ENCODE measurements at places on chromosomes 13 and 19. TPM values are rescaled to one million over a fixed set of nuclear protein-coding genes. Genes with fewer than 3 reads are reported as not detected.

DNA sequence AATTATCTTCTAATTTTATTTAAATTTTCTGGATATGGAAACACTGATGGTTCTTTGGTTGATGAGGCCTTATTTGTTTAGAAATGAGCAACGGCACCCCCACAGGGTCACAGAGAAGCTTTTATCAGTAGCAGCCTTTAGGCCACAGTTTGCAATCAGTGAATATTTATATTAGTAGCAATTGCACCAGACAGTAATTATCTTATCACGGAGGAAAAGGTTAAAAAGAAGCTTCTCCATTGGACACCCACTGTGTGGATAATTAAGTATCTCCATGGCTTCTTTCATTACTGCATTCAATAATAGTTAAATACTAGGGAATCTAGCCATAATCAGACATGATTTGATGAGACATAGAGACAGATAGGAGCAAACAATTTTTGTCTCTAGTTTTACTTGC is 2099.2 kb upstream of the PCDH20 start:
- DNase-seq = no peak

GRCh38 chr13:73702419-73703071 is 431.7 kb downstream of the KLF12 start:
- no peak for DNase-seq

GRCh38 chr19:3573162-3573857 is 566 bp downstream of the HMG20B start:
- no peak for DNase-seq

- DNase-seq = no peak
Observed at GRCh38 chr19:51375504-51376221, 3.2 kb upstream of the NKG7 start.

- no peak for DNase-seq
Observed at GRCh38 chr13:20547479-20547908, 19.5 kb upstream of the IFT88 start.

GRCh38 chr13:88908961-88909441 is 1237.8 kb downstream of the SLITRK5 start:
- DNase-seq = no peak

EFNA2 gene
- 5.8 TPM for total RNA-seq

MISP gene
- total RNA-seq = 0.18 TPM

MBD3L3 gene
- total RNA-seq = not detected

IGFL4 gene
- total RNA-seq = 1.5 TPM

FFAR2 gene
- total RNA-seq = not detected

CEACAM8 gene
- total RNA-seq = not detected

- no peak for DNase-seq
Observed at GRCh38 chr19:33388231-33388724, 14.8 kb downstream of the CEBPG start.

CGB2 gene
- not detected for total RNA-seq

GRCh38 chr13:107365466-107366215 is 797.7 kb upstream of the ARGLU1 start:
- no peak for DNase-seq

TSHZ3 gene
- 2.9 TPM for total RNA-seq

All from cerebellum (tissue), 4 donors.